D721Med (cell line): ENCODE measurements at places on chromosomes 5 and 9.

GRCh38 chr5:30667293-30667692 lies 526.2 kb upstream of the CDH6 start:
- no peak for DNase-seq

- DNase-seq, result no peak
These were observed 19.0 kb downstream of the HNRNPK start for GRCh38 chr9:83960991-83961390.

- no peak for DNase-seq
These were observed 183.9 kb downstream of the AUH start for GRCh38 chr9:91177661-91178280.

- no peak for DNase-seq
These were observed 130.0 kb upstream of the MAP1B start for GRCh38 chr5:71977311-71977710.
